ENCODE measurements at places on chromosomes 2 and 18.

DNA sequence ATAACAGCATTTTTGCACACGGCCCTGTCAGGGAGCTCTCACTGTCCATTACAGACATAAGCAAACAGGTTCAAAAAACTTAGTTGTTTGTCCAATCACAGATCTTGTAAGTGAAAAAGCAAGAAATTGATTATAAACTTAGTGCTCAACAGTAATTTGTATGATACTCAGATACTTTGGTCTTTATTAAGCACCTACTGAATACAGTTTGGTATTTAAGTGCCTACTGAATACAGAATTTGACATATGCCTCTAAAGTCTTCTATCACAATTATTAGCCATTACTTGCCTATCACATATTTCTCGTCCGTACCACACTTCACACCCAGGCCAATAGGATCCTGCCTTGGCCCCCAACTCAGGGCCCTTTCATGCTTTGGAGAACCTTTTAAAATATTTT, 283.1 kb downstream of the SUCLG1 start:
- no peak for DNase-seq

GRCh38 chr2:144512891-144513351, 7.0 kb downstream of the ZEB2 start:
- no peak for DNase-seq

GRCh38 chr2:40384233-40384632, 67.7 kb downstream of the SLC8A1 start:
- DNase-seq: no peak

DNA sequence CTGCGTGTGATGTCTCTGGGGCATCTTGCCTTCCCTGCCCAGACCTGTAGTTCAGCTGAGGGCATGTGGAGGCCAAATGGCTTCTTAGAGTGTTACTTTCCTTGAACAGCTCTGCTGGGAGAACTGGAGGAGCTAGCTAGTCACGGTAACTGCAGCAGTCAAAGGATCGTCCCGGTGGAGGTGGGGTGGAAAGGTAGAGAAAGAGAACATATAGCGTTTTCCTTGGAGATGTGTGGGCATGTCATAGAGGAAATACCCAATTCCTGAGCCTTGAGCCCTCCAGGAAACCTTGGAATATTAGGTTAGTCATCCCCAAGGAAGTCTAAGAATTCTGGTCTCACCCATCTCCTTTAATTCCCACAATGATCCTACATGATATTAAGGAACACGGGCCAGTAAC, 33.5 kb upstream of the IL37 start:
- no peak for DNase-seq

GRCh38 chr2:201932511-201932910, 101.1 kb upstream of the FZD7 start:
- no peak for DNase-seq
